AG08396 (cell line): ENCODE measurements at places on chromosomes 1 and 21.

DNA sequence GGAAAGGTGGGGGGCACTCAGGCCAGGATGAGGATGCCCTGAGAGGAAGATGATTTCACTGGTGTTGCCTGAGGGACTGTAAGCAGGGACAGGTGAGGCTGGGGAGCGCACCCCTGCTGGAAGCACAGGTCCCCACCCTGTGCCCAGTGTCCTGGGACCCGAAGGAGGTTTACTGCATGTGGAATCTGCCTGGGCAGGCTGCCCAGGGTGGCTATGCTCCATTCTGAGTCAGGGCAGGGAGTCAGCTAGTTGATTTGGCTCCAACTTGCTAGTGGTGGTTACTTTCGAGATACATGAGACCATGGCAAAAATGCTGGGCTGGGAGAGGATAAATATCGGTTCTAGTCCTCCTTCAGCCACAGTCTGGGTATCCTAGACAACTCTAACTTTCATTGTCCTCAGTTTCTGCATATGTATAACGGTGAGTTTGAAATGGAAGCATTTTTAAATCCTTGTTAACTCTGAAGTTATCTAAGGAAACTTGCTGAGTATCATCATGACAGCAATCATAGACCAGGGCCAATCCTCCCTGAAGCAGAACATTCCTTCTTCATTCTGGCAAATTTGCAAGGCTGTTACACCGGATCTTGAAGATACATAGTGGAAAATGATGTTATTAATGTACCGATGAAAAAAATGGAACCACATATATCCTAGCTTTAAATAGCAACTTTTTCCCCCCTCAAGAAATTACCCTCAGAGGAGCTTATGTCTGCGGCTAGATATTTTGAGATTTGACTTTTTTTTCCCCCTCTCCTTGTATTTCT lies 7.7 kb downstream of the TLR5 start:
- peak; percentile 83 for DNase-seq

DNA sequence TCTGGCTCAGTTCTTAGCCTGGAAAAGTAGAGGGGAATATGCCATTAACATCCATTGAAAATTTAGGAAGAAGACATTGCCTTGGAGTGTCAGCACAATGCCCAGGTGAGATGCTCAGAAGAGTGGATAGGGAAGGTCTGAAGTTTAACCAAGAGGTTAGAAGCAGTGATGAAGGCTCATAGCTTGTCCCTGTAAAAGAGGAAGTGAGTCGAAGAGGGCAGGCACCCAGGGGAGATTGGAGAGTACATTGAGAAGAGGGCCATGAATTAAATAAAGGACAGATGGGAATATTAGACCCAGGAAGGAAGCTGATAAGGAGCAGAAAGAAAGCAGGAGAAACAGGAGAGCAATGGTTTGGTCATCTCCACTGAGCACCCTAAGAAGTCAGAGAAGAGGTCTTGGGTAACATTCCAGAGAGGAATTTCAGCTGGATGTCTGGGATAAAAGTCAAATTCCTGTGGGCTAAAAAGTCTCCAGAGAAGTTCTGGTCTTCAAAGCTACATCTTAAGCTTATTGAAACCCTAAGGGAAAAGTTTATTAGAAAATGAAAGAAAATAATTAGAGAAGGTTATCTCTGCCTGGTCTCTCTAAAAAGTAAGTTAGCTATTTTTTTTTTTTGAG lies 17.3 kb downstream of the C8B start:
- peak; percentile 26 for DNase-seq

- no peak for DNase-seq
Observed at GRCh38 chr1:195754874-195755273, 853.4 kb downstream of the KCNT2 start.

DNA sequence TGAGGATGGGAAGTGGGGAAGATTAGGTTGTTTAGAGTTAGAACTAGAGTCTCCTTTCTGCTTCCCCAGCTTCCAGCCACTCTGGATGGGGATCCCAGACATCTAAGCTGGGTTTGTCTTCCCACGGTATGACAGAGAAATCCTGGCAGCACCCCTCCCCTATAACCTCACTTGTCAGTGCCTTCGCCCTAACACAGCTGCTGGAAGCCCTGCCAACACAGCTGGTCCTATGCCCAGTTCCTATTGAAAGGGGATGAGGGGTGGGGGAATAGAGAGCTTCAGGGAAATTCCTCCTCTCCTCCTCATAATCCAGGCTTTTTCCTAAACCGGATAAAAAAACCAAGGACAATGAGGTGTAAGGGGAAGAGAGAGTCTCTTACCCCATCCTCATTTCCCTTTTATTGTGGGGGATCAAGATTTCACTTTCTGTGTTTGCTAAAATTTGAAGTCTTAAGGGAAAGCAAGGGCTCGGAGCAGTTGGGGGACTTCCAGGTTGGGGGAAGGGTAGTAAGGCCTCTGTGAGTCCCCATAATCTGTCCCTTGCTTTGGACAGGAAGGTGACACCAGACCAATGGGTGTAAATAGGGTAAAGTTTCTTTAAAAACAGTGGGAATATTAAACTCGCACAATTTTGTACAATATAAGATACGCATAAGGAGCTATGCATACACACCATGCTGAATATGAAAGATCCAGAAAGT lies 590 bp downstream of the TMOD4 start:
- no peak for DNase-seq

GRCh38 chr21:43315244-43316137 lies 111.4 kb downstream of the SIK1 start:
- DNase-seq = no peak

DNA sequence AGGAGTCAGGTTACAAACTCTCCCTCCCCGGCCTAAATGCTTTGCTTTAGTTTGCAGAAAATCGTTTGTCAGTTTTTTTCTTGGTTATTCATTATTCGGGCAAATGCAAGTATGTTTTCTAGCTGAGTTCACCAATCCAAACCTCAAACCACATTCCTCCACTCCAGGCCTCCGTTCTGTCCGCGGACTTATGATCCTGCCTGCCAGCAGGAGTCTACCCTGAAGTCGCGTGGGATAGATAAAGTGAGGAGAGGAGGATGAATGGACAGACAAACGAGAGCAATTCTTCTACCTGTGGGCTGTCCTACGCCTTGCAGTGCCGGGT lies 1.3 kb downstream of the ADAMTS1 start:
- peak; percentile 24 for DNase-seq

GRCh38 chr1:1359308-1359663 lies 931 bp upstream of the MXRA8 start:
- DNase-seq = peak; percentile 72

- DNase-seq = no peak
Observed at GRCh38 chr1:27724961-27725373, 794 bp upstream of the FAM76A start.

- DNase-seq = no peak
Observed at GRCh38 chr1:192238421-192238820, 78.4 kb upstream of the RGS21 start.

DNA sequence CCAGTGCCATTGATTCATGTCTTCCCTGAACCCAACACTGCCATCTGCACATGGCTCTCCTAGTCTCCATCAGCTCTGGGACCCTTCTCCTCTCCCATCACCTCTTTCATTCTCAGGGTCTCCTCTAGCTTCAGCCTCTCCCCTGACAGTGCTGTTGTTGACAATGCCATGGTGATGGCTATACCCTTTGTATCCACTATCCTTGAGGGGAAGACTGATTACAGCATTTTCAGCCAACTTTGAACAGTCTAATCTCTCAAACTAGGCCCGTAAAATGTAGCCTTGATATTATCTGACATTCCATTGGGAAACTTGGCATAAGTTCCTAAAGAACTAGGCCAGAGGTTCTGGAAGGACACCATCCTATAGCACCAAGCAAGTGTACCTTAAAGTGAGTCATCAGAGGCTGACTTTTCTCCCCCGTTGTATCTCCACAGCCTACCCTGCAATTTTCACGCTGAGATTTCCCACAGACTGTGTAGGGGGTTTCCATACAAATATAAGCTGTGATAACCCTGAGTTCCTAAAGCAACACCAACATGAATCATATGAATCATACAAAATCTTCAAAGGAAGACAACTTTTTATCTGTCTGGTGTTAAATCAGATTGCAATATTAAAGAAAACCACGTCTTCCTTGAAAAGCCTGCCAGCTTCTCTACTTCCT lies 5.8 kb downstream of the HAO2 start:
- DNase-seq = no peak

- DNase-seq = peak; percentile 9
Observed at GRCh38 chr1:221772117-221772516, 30.2 kb upstream of the DUSP10 start.

DNA sequence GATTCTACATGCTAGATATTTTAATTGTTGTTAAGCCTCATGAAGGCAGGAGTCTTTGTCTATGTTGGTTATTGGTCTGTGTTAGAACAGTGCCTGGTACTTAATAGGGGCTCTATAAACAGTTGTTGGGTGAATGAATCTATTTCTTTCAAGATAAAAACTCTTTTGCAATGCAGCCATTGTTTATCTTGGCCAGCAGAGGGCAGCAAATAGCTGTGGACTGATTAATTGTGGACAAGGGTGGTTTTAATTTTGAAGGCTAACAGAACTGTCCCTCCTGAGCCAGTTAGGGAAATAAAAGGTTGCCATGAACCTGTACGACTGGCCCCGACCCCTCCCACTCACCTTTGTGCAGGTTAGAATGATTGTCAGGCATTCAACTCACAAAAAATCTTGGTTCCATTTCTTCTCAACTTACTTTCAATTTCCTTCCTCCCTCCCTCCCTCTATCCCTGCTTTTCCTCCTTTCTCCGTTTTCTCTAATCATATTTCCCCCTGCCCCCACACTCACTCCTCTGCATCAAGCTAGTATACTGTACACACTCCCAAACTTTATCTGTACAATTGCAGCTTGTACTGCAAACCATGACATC lies 66.3 kb upstream of the DIRAS3 start:
- no peak for DNase-seq

DNA sequence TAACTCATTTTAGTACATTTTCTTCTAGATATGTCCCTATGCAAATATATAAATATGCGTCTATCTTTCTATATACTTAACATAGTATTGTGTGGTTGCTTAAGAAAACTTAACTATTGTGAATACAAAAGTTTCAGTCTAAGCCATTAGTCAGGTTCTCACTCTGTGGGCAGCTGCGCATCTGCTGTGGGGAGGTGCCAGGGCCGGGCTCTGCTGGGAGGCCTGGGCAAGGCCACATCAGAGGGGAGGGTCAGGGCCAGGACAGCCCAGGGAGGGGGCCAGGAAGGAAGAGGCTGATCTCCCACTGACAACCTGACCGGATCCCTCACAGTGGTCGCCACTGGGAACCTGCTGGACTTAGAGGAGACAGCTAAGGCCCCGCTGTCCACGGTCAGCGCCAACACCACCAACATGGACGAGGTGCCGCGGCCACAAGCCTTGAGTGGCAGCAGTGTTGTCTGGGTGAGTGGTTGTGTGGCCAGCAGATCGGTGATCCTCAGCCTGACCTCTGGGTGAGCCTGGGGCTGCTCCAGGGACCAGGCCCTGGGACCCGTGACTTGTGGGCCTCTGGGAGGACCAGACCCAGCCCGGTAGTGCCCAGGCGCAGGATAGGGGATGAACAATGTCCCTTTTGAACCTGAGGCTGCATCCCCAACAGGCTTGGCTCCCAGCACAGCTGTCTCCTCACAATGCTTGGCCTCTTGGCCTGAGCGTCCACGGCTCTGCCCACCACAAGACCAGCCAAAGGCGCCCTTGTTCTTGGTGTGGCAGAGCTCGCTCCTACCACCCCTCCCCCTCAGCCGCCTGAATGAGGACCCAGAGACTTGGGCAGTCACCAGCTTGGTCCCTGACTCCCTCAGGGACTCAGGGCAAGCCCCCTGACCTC lies 20.2 kb downstream of the LDLRAP1 start:
- DNase-seq = no peak

GRCh38 chr1:154720328-154721297 lies 112.6 kb upstream of the ADAR start:
- no peak for DNase-seq

DNA sequence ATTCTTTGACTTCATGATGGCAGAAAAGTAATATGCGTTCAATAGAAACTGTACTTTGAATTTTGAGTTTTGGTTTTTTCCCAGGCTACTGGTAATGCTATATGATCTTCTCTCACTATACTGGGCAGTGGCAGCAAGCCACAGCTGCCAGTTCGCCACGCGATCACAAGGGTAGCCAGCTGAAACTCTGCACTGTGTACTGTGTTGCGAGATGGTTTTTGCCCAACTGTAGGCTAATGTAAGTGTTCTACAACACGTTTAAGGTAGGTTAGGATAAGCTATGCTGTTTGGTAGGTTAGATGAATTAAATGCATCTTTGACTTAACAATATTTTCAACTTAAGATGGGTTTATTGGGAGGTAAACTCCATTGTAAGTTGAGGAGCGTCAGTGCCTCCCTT lies 123.1 kb downstream of the NRDC start:
- DNase-seq = no peak

- no peak for DNase-seq
Observed at GRCh38 chr1:185980891-185981290, 246.7 kb downstream of the HMCN1 start.

- DNase-seq = no peak
Observed at GRCh38 chr1:187641463-187641862, 812.7 kb downstream of the PLA2G4A start.

- peak; percentile 76 for DNase-seq
Observed at GRCh38 chr1:201896951-201897391, 8.3 kb downstream of the SHISA4 start.

DNA sequence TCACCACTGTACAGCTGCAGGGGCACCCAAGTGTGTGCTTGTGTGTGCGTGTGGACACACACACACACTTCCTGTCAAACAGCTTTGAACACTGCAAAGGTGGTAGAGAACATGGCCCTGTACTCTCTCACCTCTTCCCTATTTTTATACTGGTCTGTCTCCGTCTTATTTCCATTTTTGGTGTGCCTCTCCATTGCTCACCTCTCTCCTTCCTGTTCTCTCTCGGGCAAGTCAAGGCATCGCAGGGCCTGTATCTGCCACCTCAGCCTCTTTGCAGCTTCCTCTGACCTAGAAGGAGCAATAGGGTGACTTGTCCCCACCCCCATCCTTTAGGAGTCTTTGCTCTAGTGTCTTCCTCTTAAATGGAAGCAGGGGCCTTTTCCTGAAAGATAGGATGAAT lies 2.2 kb downstream of the SMCP start:
- DNase-seq = no peak

DNA sequence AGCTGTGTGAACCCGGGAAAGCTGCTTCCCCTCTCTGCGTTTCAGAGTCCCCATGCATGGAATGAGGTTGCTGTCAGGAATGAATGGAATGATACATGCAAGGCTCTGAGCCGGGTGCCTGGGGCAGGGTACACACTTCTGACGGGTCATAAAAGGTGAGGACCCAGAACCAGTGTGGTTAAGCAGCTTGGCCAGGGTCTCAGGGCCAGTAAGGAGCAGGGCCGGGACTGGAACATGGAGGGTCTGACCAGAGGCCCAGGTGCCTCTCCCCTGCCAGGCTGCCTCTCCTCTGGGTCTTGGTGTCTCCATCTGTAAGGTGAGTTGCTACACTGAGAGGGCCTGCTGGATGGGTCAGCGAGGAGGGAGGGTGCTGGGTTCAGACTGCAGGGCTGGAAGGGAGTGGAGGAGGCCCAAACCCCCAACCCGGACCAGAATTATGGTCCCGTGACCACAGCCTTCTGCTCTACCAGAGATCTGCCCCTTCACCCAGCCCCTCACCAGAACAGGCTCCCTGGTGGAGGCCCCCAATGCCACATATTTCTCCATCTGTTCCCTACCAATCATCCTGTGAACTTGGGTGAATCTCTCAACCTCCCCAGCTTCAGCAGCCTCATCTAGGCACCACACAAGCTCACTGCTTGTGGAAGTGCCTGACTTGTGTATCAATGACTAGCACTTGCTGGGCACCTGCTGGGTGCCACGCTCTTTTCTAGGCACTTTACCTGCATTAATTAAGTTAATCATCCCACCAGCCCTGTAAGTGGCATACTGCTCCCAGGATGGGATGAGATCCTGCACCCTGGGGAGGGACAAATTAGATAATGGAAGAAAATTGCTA lies 16.2 kb upstream of the LRP8 start:
- peak; percentile 44 for DNase-seq
